Right ventricle myocardium superior (tissue), 1 donor: ENCODE measurements at places on chromosomes 11 and 22.

GRCh38 chr22:42745118-42745517, 24.4 kb upstream of the A4GALT start:
- DNase-seq: no peak

DNA sequence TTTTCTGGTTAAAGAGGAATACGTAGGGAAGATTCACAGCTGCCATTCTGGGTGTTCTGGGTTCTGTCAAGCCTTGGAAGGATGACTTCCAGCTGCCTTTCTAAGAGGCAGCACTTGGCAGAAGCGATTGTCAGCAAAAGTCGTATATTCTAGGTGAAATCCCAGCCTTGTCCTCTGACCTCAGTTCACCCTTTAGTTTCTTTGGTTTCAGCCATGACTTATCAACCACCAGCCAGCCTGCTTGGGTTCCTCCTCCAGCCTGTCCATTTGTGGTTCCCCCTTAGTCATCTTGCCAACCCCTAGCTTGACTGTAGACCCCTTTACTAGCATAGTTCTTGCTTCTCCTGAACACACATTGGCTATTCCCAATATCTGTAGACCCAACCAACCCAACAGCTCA, 102.3 kb upstream of the CD44 start:
- DNase-seq: no peak

DNA sequence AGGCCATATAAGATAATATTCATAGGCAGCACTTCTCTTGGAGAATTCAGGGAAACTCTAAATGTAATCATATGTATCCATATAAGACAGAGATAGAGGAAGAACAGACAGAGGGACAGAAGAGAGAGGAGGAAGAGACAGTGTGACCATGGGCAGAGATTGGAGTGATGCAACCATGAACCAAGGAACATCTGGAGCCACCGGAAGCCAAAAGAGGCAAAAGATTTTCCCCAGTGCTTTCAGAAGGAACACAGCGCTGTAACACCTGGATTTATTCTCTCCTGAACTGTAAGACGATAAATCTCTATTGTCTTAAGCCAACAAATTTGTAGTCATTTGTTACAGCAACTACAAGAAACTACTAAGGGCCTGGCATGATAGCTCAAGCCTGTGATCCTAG, 57.7 kb downstream of the GAB2 start:
- no peak for DNase-seq

DNA sequence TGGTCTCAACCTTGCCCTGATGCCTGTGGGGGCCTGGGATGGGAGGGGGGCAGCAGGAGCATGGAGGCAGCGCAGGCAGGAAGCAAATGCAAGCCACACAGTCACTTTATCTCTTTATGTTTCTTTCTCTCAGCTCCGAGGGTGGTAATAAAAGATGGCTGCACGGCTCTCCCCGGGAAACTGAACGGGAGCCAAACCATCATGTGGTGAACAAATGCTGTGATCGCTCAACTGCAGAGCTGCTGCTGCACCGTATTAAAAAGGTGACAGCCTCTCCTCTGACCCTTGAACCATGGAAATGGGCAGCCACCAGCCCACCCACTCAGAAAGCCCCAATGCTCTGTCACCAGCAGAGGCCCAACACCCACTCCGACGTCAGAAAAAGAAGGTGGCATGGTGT, 110.0 kb downstream of the TIMP3 start:
- DNase-seq: no peak

DNA sequence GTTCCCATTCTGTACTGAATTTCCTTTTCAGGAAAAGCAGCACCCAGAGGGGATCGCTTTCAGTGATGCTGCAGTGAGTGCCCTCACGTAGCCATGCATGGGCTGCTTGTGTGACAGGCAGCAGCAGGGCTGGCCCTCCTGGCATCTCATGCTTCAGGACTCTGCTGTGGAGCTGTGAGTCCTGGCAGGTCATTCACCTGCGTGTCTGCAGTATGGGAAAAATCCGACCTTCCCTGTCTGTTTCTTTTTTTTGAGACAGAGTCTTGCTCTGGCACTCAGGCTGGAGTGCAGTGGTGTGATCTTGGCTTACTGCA, 13.4 kb downstream of the GLB1L2 start:
- DNase-seq: no peak

DNA sequence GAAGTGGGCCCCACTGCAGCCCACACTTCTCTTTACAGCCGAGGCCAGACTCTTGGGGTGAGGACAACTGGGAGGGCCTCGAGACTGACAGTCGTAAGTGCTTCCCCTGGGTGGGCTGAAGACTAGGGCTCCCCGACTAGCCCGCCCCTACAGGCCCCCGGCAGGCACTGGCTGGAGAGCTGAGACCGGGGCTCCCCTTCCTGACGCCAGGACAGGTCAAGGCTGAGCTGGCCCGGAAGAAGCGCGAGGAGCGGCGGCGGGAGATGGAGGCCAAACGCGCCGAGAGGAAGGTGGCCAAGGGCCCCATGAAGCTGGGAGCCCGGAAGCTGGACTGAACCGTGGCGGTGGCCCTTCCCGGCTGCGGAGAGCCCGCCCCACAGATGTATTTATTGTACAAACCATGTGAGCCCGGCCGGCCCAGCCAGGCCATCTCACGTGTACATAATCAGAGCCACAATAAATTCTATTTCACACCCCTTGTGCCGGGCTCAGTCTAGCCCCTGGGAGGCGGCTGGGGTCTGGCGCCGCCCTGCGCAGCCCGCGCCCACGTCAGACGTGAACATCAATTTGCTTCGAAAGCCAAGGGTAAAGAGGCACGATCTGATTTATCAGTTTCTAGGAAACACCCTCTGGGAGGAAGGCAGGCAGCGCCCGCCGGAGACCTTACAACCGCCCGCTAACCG, 13.5 kb downstream of the SCYL1 start:
- DNase-seq: no peak

GRCh38 chr22:47213571-47214230, 451.3 kb downstream of the TBC1D22A start:
- DNase-seq: no peak

- DNase-seq: no peak
Measured at GRCh38 chr11:13114566-13115379, 105.7 kb downstream of the RASSF10 start.

DNA sequence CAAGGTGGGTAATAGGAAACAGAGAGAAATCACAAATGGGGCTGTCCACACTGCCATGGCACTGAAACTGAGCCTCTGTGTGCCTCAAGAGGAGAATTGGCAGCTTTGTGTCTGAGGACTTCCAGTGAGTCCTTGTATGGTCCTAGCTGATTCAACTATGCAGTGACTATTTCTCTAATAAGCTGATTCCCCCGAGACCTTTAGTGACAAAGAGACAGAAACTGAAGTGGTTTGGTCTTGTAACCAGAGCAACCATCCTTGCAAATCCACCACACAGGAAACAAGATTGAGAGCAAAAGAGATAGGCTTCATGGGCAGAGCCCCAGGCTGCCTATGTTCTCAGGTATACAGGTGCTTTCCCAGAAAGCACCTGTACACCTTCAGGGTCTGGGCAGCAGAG, 1038.5 kb downstream of the NTM start:
- no peak for DNase-seq

DNA sequence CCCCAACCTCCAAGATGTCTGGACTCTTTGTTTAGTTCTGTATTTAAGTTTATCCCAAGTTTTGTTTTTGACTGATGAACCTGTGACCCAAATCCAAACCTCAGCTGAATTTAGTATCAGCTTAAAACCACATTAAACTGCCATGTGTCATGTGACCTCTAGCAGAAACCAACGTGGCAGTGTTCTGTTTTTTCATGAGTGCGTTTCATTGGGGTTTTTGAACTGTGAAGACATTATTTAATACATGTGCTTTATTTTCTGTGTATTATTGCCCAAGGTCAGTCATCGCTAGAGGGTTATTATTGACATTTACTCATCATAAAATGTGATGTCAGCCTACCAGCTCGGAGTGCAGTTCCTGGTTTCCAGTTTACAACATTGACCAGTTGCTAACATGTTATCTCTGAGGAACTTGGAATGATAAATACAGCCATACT, 1.8 kb downstream of the TLCD5 start:
- DNase-seq: no peak
